Activated CD4-positive, alpha-beta T cell treated with anti-CD3 and anti-CD28 coated beads, Interleukin-2, amount 50 U/mL, for 1 hour (primary cell): ENCODE measurements at places on chromosomes 4 and X.

GRCh38 chr4:168758351-168758876 lies 251.6 kb downstream of the CBR4 start:
- DNase-seq: no peak

DNA sequence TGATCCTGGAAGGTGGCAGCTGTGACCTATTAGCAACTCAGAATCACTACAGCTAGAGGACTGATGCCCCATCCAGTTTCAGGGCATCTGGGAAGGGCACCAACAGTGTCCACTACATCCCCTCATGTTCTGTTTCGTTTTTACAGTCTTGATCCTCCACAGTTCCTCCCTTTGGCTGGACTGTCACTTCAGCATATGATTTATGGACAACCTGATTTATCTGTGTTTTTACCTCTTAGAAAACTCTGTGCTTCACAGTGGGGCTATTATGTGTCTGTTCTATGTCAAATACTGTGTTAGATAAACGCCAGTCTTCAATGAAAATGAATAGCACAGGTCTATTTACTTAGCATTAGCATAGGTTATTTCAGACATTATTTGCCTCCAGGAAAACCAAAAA lies 63.1 kb upstream of the GRPR start:
- DNase-seq: no peak

DNA sequence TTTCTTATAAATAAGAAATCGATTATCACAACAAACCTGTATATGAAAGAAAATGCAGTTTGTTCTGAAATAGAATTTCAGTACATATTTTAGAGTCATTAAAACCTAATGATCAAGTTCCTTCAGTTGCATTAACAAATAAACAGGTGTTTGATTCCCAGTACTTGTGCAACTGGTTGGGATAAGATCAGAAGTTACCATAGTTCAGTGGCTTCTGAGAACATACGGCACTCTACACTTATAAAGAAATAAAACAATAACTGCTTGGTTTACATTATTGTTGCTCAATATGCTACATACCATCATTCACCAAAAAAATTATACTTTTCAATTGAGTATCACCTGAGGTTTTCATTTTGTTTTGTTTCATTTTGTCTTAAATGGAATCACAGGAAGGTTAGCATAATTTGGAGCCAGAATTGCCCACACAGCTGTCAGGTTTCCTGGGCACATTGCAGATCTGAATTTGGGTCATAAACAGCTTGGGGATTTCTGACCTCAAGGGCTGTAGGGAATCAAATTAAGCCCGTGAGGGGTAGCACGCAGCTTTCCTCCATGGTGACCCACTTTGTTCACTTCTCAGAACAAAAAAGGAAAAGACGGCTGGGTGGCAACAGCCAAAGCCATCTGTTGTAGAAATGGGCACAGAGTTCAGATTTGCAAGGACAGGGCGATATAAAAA lies 14.9 kb upstream of the CCNG2 start:
- no peak for DNase-seq

DNA sequence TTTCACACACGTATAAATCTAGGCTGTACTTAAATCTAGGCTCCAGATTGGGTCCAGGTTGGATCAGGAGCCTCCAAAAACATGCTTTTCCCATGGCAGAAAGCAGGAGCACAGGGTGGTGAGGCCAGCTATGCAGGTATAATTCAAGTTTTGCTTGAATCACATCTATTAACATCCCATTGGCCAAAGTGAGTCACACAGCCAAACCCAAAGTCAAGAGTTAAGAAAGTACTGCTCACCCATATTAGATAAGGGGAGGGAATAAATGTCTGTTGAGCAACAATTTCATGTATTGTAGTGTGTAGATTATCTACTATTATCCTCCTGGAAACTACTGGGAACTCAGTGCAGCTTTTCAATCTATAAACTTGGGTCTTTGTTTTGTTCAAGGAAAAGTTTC lies 12.8 kb downstream of the SUPT20HL2 start:
- DNase-seq: no peak

DNA sequence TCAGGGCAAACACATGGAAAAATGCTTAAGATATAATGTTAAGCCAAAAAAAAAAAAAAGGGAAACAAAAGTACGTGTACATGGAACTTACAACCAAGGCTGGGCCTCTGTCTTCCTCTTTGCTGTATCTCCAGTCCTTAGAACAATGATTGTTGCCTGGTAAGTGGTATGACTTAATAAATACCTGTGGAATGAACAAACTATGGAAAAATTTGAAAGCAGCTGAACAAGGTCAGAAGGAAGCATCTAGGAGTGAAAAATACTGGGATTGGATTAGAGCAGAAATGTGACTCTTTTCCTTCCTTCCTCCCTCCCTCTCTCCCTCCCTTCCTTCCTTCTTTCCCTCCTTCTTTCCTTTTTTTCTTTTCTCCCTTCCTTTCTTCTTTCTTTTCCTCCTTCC lies 54.2 kb upstream of the SMIM10 start:
- no peak for DNase-seq

DNA sequence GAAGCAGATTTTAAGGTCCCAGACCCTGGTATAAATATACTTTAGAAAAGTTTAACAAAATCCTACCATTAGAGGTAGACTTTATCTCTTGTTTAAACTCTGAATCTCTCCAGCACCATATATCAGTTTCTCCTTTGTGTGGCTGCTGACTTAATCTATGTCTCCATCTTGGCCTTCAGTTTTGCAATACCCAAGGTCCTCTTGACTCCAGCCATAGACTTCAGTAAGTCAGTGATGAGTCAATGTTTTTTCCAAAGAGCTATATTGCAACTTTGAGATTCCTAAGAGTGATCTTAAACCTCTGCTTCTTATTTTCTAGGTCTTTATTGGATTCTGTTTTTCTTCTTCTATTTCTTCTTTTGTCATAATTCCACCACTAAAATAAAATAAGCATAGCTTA lies 50.8 kb upstream of the ADGRL3 start:
- DNase-seq: no peak

- DNase-seq: no peak
Observed at GRCh38 chrX:136318895-136319597, 18.3 kb downstream of the ADGRG4 start.

GRCh38 chr4:17786567-17786966 lies 5.1 kb upstream of the FAM184B start:
- DNase-seq: no peak

- peak; percentile 0 for DNase-seq
Observed at GRCh38 chrX:154349359-154349935, 25.0 kb downstream of the FLNA start.

GRCh38 chr4:182741914-182742313 lies 175.3 kb downstream of the DCTD start:
- no peak for DNase-seq

GRCh38 chr4:183321516-183321915 lies 710 bp downstream of the CLDN24 start:
- DNase-seq: no peak

- DNase-seq: peak; percentile 17
Observed at GRCh38 chrX:3815896-3816664, 102.6 kb upstream of the PRKX start.

DNA sequence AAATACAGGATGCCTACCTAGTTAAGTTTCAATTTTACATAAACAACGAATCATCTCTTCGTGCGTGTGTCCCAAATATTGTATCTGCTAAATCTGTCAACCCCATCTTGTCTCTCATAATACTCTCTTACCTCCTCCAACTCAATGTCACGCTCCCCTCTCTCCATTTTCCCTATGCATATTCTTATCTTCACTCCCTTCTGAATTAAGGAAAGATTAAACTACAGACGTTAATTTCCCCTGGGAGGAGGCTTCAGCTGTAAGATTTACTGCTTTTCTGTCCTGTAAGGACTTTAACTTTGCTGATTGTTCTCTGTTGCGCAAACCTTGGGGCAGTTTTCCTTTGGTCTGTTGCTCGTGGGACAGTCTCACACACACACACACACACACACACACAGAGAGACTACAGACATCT lies 455 bp upstream of the ABCB7 start:
- no peak for DNase-seq

DNA sequence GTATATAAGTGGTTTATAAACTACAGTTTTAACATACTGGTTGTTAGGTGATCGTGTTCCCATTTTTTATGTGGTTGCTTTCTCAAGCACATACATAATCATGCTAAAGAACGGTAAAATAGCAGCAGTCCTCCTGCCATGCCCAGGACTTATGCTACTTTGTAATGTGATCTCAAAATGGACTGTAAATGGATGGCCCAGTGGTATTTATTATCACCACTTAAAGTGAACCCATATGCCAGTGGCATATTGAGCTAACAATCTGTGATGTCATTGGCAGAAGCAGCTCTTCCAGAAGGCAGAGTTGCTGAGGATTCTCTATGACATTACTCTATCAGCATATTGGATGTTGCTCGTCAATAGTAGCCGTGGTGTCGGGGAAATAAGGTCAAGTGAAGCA lies 28.6 kb downstream of the ANK2 start:
- no peak for DNase-seq

- no peak for DNase-seq
Observed at GRCh38 chrX:19658030-19658429, 142.7 kb upstream of the MAP3K15 start.

GRCh38 chr4:94834501-94834900 lies 76.7 kb downstream of the BMPR1B start:
- DNase-seq: no peak

GRCh38 chr4:4580494-4580893 lies 38.6 kb upstream of the STX18 start:
- no peak for DNase-seq

DNA sequence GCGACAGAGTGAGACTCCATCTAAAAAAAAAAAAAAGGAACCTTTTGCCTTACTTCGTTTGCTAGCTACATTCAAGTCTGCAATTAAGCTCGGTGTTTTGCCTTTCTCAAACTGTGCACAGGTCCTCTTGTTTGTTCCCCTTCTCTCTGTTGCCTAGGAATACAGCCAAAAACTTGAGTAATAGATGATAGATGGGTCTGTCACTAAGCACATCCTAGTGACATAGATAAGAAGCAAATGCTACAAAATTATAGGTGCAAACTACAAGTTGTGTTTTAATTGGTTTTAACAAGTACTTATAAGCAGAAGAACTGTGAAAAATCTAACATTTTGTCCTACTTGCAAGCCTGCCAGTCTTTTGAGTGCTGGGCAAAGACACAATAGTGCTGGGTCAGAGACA lies 95.2 kb downstream of the SNCA start:
- no peak for DNase-seq

GRCh38 chr4:146545102-146545501 lies 23.4 kb upstream of the SLC10A7 start:
- DNase-seq: no peak

GRCh38 chr4:121656269-121656641 lies 40.5 kb downstream of the ANXA5 start:
- peak; percentile 2 for DNase-seq

- no peak for DNase-seq
Observed at GRCh38 chrX:148599404-148599803, 99.0 kb downstream of the AFF2 start.

DNA sequence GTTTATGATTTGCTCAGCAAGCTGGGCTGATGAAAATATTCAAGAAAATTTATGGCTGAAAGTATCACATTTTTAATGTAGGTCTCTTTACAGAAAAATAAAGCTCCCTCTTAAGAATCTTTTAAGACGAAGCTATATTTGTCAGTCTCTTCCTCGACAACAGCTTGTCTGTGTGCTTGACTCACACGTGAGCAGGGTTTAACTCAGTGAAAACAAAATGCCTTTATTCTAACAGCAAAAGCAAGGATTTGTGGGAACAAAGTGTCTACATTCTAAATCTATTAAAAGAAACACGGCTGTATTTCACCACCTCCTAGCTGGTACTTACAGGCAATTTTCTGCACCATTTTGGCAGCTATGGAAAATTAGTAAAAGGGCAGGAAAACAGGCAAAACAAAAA lies 75.5 kb downstream of the NYX start:
- DNase-seq: no peak

DNA sequence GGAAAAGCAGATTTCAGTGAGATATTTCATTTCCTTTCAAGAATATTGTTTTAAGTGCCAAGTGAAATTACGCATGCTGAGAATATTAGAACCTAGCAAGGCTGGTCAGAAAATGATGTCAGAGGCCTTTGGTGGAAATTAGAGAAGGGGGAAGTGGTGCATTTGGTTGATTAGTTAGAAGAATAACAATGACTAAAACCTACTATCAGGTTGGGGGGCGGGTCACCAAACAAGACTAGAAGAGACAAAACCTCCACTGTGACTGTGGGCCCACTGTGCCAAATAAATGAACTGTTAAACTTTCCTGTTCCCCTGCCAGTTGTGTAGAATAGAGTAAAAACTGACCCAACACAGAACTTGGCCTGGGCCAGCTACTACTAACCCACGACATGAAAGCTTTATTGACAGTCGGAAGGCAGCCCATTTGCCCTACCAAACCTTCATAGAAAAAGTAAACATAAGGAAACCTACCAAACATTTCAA lies 2.9 kb downstream of the RAPGEF2 start:
- DNase-seq: no peak

- no peak for DNase-seq
Observed at GRCh38 chr4:162016991-162017390, 146.8 kb downstream of the FSTL5 start.

- no peak for DNase-seq
Observed at GRCh38 chr4:128787509-128788311, 21.8 kb upstream of the JADE1 start.

DNA sequence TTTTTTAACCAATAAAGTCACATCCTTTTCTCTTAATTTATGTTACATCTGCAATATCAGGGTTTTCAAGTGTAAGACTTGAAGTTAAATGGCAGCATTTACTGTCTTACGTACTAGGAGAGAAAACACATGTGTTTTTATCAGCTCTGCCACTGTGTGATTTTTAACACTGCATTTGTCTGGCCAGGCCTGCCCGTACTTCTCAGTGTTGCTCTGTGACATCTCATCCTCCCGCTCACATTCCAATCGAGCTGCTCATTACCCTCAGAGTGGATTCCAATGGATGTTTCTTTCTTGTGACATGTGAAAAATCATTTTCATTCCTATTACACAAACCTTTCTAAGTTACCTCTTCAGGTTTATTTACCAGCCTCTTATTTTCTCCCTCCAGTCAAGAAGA lies 420.3 kb downstream of the FAT4 start:
- no peak for DNase-seq

DNA sequence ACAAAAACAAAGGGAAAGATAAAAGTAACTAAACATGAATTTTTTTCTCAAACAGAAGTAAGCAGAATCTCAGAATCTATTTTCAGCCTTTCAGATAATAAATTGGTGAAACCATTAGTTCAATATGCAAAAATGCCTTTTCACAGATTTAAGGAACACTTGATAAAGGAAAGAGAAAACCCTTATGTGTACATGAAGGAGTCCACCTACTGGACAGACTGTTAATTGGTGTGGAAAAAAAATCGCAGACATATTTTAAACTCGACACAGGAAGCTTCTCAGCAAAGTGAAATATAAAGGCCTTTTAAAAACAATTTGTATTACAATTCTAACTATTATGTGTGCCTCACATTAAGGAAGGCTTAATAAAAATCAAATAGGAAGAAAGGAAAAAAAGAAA lies 22.3 kb downstream of the COX7B2 start:
- DNase-seq: no peak
